ENCODE measurements at places on chromosomes 12 and 14.

DNA sequence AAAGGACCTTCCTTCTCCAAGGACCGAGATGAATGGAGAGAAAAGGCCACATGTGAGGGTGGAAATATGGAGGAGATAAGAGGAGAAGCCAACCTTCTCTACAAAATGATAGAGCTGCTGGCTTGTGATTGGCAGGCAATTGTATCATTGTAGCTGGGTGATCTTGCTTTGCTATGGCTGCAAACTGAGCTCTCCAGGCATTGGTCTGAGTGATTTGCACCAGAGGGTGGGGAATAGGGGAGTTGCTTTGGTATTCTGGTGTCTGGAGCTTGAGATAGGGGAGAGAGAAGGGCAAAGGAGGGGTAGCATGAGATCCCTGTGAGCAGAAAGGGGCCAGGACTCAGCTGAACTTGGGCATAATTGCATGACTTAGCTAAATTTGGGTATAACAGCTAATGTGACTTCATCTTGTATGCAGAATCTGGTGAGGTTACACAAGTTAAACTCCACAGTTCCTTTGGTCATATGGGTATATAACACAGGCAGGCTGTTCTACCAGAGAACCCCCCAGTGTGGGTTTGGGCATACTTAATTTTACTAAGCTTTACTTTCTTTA is 72.0 kb downstream of the FOS start:
- DNase-seq = no peak

DNA sequence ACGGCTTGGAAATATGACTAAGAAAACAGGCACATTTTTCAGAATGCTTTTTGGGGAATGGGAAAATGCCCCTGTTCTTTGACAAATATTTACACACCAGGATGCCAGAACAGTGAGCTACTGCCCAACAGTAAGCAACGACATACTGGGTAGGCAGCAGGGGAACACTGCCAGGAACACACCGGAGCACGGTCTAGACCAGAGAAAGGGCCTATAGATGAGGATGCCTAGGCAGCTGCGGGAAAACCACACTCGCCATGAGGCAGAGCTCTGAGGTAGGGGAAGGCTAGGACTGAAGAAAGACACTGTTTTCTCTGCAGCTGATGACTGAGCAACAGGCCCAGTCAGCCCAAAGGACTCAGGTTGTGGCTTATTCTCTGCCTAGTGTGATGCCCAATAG is 45.9 kb upstream of the COL2A1 start:
- no peak for DNase-seq

- no peak for DNase-seq
Measured at GRCh38 chr14:96459851-96460250, 42.3 kb upstream of the PAPOLA start.

DNA sequence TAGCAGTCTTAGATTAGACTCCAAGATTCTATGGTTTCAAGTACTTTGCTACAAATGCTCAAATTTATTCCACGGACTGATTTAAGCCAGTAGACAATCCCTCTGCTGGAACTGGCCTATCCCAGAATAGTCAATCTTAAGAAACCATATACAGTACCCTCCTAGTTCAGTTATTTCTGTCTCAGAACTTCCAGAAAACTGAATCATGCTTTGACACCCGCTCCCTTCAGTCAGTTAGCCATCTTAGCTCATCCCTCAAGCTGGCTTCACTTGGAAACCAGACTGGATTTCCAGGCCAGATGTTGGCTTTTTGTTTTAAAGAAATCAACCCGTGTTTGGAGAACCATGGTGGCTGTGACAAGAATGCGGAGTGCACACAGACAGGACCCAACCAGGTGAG is 125.5 kb downstream of the NT5DC3 start:
- no peak for DNase-seq

GRCh38 chr12:6766651-6767349 is 637 bp downstream of the PTMS start:
- DNase-seq = peak; percentile 89

GRCh38 chr12:63826006-63826585 is 18.4 kb upstream of the SRGAP1 start:
- DNase-seq = peak; percentile 73

DNA sequence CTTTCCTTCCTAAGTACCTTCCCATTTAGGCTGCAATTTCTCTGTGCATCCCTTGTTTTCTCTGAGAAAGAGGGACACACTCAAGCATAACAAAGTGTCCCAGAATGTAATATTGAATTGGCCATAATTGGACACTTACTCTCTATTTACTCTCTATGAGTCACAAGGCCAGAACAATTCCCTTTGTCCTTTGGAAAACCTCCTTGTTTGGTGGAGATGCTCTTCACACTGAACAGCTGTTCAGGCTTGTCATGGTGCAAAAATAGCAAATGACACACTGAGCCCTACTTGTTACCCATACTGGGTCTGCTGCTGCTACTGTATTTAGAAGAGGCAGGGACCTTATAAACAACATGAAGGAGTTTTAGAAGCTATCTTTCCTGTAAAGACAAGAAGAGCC is 1590.5 kb upstream of the TMEM132C start:
- peak; percentile 35 for DNase-seq

DNA sequence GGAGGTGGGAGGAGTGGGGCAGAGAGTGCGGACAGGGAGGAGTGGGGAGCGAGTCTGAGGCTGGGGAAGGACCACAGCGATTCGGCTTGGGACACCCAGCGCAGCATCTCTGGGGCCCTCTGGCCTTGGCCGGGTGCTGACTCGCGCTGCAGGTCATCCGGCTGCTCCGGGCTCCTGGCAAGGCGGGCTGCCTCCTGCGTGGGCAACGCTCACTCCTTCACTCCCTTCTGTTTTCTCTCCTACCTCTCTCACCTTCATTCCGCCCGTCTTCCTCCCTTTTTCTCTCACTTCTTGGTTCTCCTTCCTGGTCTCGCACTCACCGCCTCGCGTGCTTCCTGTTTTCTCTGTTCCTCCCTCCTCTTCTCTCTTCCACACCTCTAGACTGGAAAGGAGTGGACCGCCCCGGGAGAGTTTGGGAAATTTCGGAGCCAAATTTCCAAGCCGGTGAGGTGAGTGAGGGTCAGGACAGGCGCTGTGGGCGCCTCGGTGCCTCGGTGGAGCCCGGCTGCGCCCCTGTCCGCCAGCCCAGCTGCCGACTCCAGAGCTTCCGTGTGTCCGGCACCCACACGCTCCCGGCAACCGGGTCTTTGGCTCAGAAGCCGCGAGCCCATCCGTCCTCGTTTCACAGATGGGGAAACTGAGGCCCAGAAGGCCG is 86.7 kb downstream of the B4GALNT3 start:
- DNase-seq = no peak

- no peak for DNase-seq
Measured at GRCh38 chr12:25698772-25699171, 145.7 kb upstream of the LMNTD1 start.

- no peak for DNase-seq
Measured at GRCh38 chr12:41636653-41637052, 448.5 kb downstream of the PDZRN4 start.

- DNase-seq = no peak
Measured at GRCh38 chr14:72898448-72898847, 4.5 kb upstream of the DPF3 start.

- DNase-seq = no peak
Measured at GRCh38 chr14:65847075-65847847, 434.7 kb downstream of the FUT8 start.

DNA sequence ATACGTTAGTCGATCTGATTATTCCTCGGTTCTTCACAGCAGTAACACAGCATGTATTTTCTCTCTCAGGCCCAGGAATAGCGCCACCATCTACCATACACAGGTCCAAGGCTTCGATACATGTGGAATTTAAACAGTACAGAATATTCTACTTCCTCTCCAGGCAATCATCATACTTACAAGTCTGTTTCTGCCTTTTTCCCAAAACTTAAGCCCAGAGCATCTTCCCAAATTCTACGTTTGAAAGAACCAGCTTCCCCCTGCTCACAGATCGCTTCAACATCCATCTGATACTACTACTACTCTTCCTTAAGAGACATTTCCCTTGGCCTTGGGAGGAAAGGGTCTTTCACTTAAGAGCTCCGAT is 626 bp downstream of the TXNDC16 start:
- DNase-seq = peak; percentile 84

GRCh38 chr14:104138718-104139459 is 502 bp downstream of the KIF26A start:
- DNase-seq = no peak

DNA sequence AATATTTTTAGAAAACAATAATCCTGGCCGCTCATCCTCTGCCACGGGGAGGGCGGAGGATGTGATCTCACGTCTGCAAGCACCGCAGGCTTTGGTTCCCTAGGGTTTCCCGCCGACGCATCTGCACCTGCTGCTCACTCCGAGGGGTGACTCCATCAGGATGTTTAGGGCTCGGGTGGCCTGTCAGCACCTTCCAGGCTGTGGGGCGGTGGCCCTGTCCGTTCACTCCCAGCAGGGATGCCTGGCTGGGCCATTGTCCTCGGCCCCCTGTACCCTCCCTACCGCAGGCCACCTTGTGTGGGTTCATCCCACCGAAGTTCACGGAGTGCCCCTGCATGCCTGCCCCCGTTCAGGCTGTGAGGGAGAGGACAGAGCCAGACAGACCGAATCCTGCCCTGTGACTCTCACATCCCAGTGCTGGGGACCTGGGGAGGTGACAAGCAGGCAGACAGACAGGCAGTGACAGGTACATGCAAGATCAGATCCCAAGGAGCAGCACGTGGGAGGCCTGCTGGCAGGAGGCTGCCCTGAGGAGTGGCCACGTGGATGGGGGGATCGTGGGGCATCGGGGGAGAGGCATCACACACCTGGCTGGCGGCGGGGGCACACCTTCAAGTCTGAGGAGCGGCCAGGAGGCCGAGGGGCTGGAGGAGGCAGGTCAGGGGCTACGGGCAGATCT is 112.6 kb downstream of the ADGRD1 start:
- DNase-seq = no peak

DNA sequence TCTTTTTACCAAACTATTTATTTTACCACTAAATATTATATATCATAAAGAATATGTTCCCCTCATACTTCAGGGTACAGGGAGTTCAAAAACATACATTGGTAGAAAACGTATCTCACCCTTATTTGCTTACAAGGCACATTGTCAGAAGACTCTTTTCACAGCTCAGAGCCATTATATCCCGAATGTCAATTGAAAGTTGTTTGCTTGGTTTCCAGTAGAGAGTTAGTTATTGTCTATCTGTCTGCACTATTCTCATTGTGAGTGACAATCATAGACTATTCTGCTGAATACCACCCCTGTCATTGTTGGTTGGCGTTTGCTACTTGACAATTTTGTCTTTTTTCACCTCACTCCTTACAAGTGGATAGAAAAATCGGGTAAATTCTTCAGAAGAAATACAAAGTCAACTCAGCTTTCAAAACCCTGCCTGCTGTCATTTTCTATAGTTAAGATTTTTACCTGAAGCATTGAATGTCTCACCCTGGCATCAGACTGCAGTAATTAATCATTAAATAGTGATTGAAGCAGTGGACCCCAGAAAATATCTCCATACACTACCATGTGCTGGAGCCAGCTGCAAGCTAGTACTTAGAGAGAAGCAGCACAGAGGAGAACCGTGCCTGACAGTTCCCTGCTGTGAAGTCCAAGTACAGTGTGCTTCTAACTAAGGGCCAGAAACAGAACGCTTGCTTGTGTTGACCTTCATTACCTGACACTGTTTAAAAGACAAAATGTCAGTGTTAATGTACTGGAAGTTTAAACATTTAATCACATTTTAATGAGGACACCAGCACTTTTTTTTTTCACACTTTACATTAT is 510.6 kb downstream of the RERGL start:
- peak; percentile 76 for DNase-seq

- DNase-seq = no peak
Measured at GRCh38 chr12:110684312-110684836, 4.5 kb downstream of the HVCN1 start.

DNA sequence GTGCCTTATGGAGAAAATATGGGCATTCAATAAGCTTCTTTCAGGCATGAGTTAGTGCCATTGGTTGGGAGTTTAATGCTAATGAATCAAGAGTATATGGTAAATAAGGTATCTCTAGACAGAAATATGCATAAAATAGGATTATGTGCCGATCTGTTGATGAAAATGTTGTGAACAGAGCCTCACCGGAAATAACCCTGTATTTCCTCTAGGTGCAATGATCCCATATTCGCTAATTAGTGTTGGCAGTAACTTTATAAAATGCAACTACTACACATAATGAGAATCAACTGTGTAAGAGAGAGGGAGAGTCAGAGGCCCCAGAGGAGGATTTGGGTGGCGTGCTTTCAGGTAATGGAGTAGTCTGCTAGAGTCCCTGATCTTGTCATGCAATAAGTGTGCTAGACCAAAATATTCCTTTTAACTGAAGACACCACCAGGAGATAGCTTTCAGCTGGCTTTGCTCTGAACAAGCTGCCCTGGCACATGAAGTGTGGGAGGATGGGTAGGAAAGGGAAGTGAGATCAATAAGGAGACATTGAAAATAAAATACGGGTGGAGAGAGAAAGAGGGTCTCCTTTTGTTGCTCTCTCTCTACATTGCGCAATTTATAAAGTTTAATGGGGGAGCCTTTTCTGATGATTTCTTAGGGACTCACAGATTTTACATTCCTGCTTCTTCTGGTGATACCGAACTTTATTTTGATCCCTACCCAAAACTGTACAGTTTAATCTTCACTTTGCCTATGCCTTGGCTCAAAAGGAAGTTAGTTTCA is 68.6 kb upstream of the PLXNC1 start:
- no peak for DNase-seq

GRCh38 chr12:131209082-131210070 is 255.7 kb downstream of the ADGRD1 start:
- DNase-seq = no peak

- DNase-seq = no peak
Measured at GRCh38 chr14:79745046-79745445, 466.3 kb downstream of the DIO2 start.

DNA sequence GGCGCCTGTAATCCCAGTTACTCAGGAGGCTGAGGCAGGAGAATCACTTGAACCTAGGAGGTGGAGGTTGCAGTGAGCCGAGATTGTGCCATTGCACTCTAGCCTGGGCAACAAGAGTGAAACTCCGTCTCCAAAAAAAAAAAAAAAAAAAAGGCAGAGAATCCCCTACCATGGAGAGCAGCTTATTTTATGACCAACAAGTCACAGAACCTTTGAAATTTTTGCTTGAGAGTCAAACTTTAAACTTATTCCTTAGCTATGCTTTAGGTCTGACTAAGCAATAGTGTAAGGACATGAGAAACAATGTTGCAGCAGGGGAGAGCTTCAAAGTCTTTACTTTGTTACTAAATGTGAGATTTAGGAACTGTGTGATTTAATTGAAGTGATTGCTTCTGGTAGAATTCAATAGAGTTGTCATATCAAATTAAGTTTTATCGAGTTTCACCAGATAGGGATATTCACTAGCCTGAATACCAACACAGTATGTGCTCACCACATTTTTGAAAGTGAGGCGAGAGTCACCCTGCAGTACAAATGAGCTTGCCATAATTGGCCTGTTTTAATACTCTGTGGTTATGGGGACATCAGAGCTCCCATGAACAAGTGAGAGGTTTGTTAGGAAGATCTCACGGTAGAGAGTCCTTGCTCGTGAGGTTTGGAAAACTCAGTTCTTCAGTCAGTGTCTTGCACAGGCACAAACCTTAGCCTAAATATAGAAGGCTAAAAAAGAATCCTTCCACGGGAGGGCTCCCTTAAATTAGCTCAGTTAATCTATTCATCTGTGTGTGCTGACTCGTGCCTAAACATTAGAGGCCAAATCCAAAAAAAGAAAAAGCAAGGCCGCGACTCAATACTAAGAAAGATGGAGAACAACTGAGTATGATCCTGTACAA is 108.6 kb downstream of the SAMD4A start:
- peak; percentile 80 for DNase-seq

- DNase-seq = no peak
Measured at GRCh38 chr12:71300772-71301675, 138.6 kb upstream of the LGR5 start.
